ENCODE measurements at places on chromosomes 3 and 15.

DNA sequence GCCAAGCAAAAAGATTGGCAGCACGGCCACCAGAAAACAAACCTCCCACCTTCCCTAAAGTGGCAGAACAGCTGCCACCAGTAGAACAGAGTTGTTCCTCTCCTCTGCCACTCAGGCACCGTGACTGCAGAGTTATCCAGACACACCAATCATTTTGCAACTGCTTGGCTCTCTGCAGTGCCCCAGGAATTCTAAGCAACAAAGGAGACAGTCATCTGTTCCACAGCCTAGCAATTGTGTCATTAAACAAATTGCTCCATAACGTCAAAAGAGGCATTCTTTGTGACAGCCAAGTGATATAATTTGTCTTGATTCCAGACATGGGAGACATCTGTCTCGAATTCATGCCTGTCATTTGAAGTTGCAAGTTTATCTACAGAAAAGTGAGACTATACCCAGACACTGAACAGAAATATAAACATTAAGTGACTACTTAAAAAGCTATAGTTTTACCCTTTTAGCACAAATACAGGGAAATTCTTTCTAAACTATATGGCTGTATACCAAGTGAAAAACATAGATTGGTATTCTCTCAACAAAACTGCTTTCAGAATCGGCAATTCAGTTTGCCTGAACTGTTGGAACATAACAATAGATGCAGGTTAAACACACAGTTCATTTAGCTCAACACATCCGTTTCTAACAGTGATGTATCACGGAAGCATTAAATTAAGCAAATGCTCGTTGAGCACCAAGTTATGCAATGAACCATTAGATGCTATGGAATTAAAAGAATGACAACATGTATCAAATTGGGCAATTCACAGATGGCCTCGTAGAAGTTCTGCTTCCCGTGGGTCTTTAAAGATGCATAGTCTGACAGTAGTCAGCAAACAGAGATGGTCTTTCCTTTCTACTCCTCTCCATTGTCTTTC lies 281.3 kb downstream of the FGF12 start:
- no peak for DNase-seq

GRCh38 chr3:15342945-15343344 lies 10.6 kb upstream of the SH3BP5 start:
- no peak for DNase-seq

GRCh38 chr3:5217824-5218595 lies 30.5 kb downstream of the EDEM1 start:
- no peak for DNase-seq

DNA sequence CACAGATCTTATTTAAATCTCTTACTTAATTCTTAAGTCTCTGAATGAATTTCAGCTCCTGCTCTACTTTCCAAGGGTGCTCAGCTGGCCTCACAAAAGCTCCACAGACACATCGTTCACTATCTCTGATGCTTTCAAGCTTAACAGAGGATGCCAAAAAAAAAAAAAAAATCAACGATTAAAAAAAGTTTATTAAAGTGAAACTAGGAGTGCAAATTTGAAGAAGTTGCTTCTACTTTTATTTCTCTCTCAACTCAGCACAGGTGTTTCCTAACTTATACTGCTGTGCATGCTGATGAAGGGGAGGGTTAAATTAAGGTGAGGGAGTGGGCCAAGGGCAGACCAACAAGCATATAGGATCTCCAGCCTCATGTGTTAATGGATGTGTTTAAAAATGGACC lies 157.2 kb downstream of the TIGIT start:
- no peak for DNase-seq

DNA sequence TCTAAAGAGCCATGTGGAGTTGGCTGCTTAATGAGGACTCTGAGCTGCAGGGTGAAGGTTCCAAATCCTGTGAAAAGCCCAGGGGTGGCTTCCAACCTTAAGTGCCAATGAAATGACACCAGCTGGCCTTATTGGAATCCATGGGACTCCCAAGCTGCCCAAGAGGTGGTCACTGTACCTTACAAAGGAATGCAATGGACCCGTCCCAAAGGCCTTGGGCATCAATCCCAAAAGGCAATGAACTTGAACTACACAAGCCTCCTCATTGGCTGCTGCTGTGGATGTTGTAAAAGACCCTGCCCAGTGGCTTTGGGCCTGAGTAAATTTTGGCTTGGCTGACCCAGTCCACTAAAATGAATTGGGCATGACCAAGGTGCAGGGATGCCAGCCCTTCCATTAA lies 129.3 kb downstream of the WNT5A start:
- DNase-seq, result no peak

GRCh38 chr15:39535466-39535865 lies 45.4 kb upstream of the THBS1 start:
- DNase-seq, result no peak

DNA sequence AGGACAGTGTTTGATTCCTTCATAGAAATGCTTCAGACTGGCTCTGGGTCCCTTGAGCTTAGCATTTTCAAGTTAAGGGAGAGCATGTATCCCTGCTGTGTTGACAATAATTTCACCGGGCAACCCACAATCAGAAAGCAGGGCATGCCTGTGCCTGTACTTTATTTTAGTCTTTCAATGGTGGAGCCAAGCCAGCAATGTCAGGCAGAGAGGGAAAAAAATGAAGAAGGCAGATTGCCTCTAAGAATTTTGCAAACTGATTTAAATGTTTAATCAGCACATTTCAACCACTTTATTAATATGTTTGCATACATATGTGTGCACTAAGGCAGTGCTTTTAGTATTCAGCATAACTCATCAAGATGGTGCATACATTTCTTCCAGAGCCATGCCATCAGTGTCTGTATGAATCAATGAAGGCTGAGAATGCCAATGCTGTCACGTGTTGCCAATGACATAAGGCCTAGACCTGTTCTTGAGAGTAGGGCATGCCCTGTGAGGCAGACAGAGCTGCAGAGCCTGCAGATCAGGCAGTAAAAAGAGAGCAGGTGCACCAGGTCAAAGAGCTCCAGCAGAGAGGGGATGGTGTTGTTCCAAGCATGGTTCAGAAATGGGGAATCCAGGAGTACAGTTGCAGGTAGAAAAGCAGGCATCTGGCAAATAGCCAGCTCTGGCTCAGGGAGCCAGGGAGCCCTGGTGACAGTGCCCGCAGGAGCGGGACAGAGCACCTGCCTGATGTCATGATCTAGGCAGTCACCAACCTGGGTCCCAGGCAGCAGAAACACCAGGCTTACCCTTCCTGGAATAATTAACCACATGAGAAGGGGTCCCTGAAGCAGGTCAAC lies 508.5 kb downstream of the GABRG3 start:
- no peak for DNase-seq

DNA sequence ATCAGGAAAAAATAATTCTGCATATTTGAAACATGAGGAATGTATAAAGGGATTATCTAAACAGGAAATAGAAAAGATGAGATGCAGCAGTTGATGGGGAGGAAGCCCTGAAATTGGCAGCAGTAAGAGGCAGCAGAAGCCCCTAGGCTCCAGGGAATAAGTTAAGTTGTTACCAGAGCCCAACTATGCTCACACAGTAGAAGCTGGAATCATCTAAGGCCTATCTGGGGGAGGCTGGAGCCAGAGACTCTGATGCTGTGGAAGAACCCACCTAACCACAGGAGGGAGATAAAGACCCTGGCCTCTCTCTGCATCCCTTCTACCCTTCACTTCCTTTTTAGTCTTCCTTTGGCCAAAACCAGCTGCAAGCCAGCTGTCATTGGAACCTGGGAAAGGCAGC lies 519.7 kb downstream of the DIPK2A start:
- DNase-seq, result no peak

- no peak for DNase-seq
These were observed 3.1 kb upstream of the FAM240A start for GRCh38 chr3:46609212-46609721.

GRCh38 chr15:92043283-92043682 lies 189.8 kb downstream of the SLCO3A1 start:
- no peak for DNase-seq

DNA sequence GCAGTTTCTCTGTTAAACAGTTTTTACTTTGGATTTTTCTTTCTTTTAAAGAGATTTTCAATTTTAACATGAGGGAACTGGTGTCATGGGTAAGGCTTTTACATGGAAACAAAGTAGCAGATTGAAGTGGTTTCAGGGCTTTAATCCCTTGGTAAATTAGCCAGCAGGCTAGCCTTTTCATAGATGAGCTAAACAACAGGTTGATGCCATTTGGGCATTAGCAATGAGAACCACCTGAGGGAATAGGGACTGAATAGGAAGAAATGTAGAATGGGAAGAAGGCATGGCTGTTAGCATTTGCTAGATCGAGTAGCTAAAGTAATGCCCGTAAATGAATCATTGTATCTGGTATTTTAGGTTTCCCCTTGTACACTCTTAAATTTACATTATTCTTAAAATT lies 165.5 kb upstream of the MLF1 start:
- DNase-seq, result no peak

GRCh38 chr3:17213102-17213501 lies 328.3 kb downstream of the PLCL2 start:
- no peak for DNase-seq

GRCh38 chr15:89243046-89243690 lies 611 bp upstream of the FANCI start:
- no peak for DNase-seq

DNA sequence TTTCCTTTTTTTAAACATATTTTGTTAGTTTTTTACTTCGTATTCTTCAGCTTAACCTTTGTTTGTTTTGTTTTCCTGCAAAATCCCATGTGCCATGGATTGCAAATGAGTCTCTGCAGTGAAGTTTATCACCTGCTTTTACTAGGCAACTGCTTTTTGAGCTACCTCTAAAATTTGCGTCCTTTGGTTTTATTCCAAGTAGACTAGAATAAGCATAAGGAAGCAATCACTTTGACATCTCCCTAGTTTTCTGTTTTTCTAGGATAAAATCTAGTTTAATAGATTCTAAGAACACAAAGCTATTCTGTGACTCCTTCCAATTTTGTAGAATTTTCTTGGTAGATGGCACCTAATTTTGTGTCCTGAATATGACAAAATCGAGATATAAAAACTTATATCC lies 1059.2 kb downstream of the OTOL1 start:
- no peak for DNase-seq

DNA sequence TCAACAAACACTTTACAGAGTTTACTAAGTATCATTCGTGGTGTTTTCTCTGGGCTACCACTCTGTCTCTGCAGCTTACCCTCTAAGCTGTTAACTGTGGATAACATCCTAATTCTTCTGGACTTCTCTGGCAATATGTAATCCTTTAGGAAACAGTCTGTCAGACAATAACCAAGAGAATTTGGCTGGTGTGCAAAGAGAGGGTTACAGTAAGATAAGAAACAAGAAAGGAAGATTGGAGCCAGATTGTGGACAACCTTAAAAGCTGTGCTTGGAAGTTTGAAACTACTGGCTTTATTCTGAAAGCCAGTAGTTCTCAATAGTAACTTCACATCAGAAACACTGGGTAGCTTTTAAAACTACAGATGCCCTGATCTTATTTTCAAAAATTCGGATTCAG lies 778 bp downstream of the ARL6 start:
- no peak for DNase-seq
